ENCODE measurements at places on chromosomes 1 and 21.

DNA sequence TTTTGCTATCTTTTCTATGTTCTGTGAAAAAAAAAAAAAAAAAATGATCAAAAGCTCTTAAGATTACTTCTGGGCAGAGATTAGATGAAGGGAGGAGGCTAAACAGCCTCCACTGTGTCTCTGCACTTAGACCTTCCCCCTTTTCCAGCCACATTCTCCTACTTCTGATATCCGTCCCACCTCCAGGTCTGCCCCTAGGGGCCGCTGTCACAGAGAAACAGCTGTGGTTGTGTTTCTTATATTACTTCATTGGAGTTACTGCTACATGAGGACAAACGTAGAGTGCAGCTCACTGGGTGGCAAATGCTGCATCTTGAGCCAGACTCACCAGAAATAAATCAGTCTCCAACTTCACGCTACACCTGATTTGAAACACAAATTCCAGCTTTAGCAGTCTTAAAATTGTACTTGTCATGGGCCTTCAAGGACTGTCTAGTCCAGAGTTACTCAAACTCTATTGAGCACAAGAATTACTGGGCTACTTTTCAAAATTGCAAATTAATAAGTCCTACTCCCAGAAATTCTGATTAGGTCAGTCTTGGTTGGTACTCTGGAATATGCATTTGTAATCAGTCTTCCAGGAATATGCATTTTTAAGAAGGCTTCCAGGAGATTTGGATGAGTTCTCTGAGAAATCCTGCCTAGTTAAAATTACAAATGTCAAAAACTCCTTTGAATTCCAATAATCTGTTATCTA is 125.2 kb upstream of the PTBP2 start:
- DNase-seq: no peak

- no peak for DNase-seq
Observed at GRCh38 chr1:31297277-31298247, 730 bp downstream of the ZCCHC17 start.

DNA sequence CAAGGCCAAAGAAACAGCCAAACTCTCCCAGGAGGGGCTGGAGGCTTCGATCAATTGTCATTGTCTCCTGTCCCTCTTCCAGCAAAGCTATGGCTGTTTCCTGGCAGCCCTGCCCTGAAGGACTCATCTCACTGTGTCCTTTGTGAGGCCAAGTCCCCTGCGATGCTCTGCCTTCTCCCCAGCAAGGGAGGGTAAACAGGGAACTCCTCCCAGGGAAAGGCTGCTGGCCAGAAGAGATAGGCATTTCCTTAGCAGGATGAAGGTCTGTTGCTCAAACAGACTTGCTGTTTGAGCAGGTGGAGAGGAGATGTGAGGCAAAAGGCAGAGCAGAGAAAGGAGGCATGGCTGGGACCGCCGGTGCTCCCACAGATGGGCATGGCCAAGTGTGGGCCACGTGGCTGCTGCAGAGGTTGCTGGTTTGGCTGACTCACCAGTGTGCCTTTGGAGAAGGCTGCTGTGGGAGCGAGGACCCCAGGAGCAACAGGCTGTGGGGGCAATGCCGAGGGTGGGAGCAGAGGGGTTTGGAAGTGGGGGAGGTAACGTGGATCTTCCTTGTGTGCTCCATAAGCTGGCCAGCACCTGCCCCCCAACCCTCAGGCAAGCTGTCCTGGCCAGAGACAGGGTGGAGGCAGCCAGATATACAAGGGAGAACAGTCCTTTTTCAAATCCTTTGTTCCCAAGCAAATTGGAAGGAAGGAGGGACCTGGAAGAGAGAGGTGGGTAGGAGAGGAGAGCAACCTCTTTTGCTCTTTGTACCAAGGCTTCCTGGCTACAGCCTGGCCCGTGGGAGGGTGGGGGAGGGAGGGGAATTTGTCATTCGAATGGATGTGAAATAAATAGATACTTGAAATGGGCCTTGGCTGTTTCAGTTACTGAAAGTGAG is 449.8 kb downstream of the SIPA1L2 start:
- no peak for DNase-seq

DNA sequence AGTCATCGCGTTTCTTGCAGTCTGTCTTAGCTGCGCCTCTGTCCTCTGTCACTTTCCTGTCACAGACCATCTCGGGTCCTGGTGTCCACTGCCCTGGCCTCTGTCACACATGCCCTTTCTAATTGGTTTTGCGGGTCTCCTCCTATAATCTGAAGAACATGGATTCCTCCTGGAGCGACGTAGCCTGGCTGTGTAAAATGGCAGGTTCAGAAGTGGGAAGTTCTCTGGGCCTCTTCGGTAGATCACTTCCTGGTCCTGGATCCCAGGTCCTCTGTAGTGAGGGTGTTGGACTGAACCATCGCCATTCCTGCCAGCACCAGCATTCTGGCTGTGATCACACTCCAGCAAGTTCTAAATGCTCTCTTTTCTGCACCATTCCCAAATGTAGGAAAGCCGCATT is 857 bp downstream of the FAM3B start:
- no peak for DNase-seq

GRCh38 chr1:188551176-188551575 is 1722.4 kb downstream of the PLA2G4A start:
- DNase-seq: no peak

GRCh38 chr1:116460783-116461376 is 87.8 kb downstream of the ATP1A1 start:
- DNase-seq: no peak

- DNase-seq: no peak
Observed at GRCh38 chr1:6197746-6198427, 1.5 kb downstream of the RPL22 start.

DNA sequence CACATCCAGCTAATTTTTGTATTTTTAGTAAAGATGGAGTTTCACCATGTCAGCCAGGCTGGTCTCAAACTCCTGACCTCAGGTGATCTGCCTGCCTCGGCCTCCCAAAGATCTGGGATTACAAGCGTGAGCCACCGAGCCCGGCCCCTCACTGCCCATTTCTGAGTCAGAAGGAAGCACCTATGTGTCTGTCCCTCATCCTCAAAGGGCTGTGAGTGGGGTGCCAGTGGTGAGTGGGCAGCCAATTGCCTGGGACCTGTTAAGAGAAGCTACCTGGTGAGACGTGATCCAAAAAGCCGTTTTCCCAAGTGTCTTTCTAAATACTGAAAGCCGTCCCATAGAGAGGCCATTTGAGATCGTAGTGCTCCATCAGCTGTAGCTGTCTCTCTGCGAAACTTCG is 27.1 kb upstream of the PDXK start:
- DNase-seq: no peak

GRCh38 chr1:192559115-192560006 is 16.2 kb upstream of the RGS1 start:
- no peak for DNase-seq

- no peak for DNase-seq
Observed at GRCh38 chr1:221832617-221833016, 90.7 kb upstream of the DUSP10 start.

- no peak for DNase-seq
Observed at GRCh38 chr1:3034728-3035562, 13.7 kb downstream of the ACTRT2 start.

All from stimulated activated CD8-positive, alpha-beta memory T cell treated with anti-CD3 and anti-CD28 coated beads, Interleukin-7, amount 100 ng/mL, for 4 hours (primary cell).